NCI-H1092 (cell line): ENCODE measurements at places on chromosomes 6 and 20.

- no peak for DNase-seq
Measured at GRCh38 chr20:41155261-41155660, 17.9 kb downstream of the PLCG1 start.

- peak; percentile 6 for DNase-seq
Measured at GRCh38 chr6:159168536-159169192, 536 bp upstream of the FNDC1 start.

- no peak for DNase-seq
Measured at GRCh38 chr6:56419191-56419590, 171.8 kb upstream of the COL21A1 start.

DNA sequence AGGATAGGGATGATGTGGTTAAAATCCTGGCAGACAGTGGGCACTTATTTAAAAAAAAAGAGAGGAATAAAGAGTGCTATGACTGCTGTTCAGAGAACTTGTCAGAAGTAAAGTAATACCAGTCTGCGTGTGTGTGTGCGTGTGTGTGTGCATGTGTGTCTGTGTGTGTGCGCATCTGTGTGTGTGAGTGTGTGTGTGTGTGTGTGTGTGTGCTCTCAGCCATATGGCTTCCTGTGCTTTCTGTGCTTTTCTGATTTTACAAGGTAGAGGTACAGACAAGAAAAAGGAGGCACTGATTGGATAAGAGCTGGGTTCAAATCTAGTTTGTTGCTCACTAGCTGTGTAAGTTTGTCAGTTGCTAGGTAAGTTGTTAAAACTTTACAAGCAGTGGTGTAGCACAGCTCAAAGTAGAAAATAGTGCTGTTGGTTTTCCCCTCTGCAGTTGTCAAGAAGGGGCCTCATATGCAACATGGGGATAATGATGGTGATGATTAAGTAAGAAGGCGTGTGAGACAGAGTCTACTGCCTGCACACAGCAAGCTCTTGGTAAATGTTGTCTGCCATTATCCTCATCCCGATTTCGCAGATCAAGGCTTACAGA, 155.3 kb upstream of the ZNF217 start:
- no peak for DNase-seq

DNA sequence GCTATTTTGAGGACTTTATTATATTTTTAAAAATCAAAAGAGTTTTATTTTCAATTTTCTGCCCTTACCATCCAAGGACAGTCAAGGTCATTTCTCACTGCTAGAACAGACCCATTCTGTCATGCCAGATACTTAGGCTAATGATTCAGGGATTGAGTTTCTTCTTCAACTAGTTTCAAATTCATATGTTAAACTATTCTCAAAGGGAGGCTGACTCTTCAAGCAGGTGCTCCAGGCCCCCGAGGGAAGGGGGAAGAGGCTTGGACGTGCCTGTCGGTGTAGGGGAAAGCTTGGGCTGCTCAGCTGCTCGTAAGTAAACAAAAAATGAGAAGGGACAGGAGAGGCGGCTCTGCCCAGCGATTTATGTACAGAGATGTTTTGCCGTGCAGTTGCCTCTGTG, 69.4 kb upstream of the MYLIP start:
- peak; percentile 22 for DNase-seq

- DNase-seq: no peak
Measured at GRCh38 chr6:134374491-134375219, 56.7 kb upstream of the SGK1 start.
